ENCODE measurements at places on chromosomes 3 and 15. TPM values are rescaled to one million over a fixed set of nuclear protein-coding genes. Genes with fewer than 3 reads are reported as not detected.

The MUC4 gene
- 3.1 TPM for total RNA-seq

The SPINT1 gene
- total RNA-seq: 2.9 TPM

The KNG1 gene
- total RNA-seq: 0.17 TPM

DNA sequence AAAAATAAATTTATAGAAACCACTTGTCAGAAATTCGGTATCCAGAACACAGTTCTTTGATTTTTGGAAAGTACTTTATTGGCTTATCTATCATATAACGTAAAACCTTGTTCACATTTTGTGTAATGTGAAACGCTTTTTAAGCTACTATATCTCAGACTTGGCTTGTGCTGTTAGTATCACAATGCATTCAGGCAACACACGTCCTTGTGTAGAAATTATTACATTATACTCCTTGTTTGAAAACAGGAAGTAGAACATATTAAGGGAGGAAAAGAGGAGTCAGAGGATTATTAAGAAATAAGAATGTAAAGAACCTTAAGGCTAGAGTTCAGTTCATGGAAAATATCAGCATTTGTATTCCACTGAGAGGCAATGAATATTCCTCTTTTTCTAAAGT is 1.6 kb downstream of the DNAJC13 start:
- H3K27me3 ChIP-seq: no peaks in the 10 kb centered on the region
- H3K4me3 ChIP-seq: no peak overlapping the region
- no peak overlapping the region for H3K27ac ChIP-seq
- no peaks in the 10 kb centered on the region for H3K4me1 ChIP-seq
- DNase-seq: no peak

- no peak overlapping the region for H3K27ac ChIP-seq
- H3K4me3 ChIP-seq: no peak overlapping the region
- H3K4me1 ChIP-seq: no peaks in the 10 kb centered on the region
- no peak for DNase-seq
- H3K27me3 ChIP-seq: no peaks in the 10 kb centered on the region
These were observed 395.3 kb upstream of the GOLIM4 start for GRCh38 chr3:168490981-168491380.

DNA sequence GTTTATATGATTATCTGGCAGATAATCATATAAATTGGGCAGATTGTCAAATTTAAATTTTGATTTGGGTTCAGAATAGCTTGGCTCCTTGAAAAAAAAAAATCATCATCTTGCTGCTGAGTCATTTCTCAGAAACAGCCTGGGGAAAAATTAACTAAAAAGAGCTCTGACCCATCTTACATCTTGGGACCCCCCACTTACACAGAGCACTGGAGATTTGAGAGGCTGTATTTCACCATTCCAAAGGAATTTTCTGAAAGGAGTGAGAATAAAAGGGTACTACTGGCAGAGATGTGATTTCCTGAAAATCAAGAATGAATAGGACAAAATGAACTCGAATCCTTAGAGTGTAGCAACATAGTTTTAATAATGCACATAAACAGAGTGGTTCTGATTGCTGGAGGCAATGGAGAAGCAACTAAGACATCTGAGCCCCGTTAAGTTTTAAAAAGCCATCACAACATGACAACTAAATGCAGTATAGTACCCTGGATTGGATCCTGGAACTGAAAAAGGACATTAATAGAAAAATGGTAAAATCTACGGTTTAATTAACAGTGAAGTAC is 97.5 kb downstream of the RFTN1 start:
- no peaks in the 10 kb centered on the region for H3K27me3 ChIP-seq
- no peak overlapping the region for H3K4me3 ChIP-seq
- no peak overlapping the region for H3K27ac ChIP-seq
- no peaks in the 10 kb centered on the region for H3K36me3 ChIP-seq
- no peaks in the 10 kb centered on the region for H3K4me1 ChIP-seq
- no peak for DNase-seq

DNA sequence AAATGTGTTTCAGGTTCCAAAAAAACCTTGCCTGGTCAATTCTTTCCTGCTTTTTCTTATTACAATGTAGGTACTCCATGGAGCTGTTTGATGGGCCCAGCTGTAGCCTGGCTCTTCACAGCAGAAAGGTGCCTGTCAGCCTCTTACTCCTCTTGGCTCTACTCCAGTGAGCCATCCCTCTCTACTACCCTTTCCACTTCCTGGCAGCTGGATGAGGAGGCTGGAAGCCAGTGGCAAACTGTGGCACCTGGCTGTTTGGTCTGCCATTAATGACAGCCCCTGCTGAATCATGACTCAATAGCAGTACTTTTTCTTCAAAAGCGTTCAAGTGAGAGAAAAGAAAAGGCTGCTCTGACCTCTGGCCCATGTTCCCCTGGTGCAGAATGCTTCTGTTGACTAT is 618.1 kb downstream of the PYDC2 start:
- H3K27me3 ChIP-seq: no peaks in the 10 kb centered on the region
- H3K4me3 ChIP-seq: no peak overlapping the region
- no peak for DNase-seq
- H3K4me1 ChIP-seq: no peaks in the 10 kb centered on the region
